NCI-H146 (cell line): ENCODE measurements at places on chromosomes 1 and 21.
A peak's percentile ranks its signal among the peaks of the same experiment; 100 is the strongest.

DNA sequence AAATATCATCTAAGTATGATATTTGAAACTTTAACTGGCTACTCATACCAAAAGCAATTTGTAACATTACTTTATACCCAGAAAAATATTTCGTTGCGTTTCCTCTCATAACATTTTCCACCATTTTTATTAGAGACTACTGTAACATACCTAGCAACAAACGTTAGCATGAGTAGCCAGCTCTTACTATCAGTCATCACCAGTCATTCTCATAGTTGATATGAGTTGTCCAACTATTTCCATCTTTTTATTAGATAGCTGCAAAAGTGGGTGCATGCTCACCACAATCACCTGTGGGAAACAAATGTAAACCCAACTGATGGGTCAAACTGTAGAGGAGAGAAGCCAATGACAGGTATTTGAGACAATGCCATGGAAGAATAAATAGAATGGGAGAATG lies 114.6 kb downstream of the AKT3 start:
- DNase-seq = no peak

DNA sequence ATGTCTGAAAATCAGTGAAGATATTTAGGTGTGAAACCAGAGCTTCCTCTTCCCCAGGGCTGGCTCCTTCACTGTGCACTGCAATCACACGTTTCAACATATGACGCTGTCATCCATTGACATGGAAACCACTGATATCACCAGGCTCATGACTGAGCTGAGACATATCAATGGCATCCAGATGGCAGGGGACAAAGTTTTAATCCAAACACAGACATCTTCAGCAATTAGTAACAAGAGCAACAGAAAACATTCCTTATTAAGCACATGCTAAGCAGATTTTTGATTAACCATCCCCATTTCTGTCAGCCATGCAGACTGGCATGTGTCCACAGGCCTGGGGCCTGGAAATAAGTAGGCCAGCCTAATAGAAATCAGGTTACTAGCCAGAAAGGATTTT lies 108.0 kb upstream of the ADAR start:
- no peak for DNase-seq

DNA sequence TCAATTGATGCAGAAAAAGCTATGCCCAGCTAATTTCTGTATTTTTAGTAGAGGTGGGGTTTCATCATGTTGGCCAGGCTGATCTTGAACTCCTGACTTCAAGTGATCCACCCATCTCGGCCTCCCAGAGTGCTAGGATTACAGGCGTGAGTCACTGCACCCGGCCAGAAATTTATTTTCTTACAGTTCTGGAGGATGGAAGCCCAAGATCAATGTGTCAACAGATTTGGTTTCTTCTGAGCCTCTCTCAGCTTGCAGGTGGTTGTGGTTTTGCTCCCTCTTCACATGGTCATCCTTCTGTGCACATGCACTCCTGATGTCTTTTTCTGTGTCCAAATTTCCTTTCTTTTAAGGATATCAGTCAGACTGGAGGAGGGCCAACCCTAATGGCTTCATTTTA lies 35.6 kb downstream of the SHCBP1L start:
- DNase-seq = no peak

DNA sequence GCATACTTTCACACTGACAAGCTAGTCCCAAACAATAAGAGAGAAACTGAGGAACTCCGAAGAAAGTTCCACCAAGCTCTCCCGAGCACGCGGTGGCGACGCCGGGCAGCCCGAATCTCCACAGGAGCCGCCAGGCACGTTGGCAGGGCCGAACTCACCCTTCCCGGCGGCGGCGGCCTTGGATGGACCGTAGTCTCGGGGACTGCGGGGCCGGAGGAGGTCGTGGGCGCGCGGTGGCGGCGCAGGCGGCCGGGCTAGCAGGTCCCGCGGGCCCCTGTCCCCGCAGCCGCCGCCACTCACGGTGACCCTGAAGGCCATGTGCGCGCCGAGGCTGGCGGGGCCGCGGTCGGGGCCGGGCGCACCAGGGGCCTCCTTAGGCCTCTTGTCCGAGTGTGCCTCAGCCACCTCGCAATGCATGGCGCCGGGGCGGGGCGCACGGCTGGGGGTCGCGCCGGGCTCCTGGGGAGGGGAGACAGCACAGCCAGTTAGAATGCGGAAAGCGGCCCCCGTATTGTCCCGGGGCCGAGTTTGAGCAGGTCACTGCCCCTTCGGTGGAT lies 1.2 kb downstream of the GLIS1 start:
- DNase-seq = peak; percentile 27

DNA sequence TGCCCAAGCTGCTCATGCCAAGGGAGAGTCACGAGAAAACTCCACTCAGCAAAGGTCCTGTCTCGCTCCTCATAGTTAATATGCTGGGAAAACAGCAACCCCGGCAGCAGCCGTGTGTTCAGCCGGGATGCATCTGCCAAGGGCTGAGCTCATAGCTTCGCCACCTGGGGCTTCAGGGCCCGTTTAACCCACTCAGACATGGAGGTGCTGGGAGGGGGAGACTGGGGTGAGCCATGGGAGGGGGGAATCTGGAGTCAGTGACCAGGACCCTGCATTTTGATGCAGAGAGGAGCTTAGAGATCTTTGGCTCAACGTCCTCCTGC lies 283.4 kb downstream of the PTPRU start:
- DNase-seq = no peak

DNA sequence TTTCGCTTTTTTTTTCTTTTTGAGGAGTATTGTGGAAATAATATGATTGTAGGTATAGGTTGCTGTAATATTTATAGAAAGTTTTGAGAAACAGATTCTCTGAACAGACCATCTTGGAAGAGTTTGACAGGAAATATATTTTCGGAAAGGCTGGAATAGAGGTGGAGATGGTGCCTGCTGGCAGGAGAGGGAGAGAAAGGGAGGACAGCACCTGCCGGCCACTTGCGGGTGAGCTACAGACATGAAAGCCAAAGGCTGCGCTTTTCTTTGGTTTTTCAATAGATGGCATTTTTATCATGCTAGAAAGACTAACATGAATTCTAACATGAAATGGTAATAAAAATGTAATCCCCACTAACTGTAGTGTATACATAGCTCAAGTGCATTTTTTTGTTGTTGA lies 82.1 kb downstream of the CAMTA1 start:
- no peak for DNase-seq

DNA sequence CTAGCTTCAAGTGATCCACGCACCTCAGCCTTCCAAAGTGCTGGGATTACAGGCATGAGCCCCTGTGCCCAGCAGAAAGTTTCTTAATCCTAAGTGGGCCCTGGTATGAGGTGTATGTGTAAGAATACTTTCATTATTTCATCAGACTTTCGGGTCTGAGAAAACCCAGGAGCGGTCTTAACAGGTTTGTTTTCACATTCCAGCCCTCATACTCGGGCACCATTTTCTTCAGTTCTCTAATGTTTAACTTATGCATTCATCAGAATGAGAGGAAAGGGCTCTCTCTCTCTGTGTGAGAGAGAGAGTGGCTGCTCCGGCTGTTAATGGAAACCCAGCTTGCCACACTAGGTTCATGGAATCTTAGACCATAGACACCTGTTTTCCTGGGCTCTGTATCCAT lies 4.2 kb upstream of the PADI1 start:
- no peak for DNase-seq

GRCh38 chr1:23489842-23490241 lies 5.9 kb upstream of the ASAP3 start:
- no peak for DNase-seq

DNA sequence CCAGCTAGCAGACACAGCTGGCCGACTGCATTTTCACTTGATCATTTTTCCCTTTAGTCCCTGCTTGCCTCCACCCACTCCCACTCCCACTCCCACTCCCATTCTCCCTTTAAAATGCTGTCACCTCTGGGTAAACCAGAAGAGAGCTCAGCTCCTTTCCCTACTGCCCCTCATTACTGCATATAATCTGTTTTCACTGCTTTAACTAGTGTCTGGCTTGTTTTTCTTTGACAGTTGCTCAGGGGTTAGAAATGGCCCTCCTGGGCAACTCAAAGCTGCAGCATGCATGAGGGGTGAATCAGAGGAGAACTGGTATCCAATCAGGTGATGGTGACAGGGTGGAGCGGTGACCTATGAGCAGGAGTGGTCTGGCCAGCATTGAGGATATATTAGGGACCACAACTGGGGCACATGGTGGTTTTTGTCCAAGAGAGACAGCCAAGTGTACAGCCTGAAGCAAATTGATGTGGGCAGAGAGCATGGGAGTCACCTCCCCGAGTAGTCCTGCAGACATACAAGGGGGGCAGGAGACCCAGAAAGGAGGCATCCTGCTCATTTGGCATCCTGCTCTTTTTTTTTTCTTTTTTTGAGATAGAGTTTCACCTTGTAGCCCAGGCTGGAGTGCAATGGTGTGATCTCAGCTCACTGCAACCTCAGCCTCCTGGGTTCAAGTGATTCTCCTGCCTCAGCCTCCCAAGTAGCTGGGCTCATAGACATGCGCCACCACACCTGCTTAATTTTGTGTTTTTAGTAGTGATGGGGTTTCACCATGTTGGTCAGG lies 42.6 kb upstream of the SRSF10 start:
- no peak for DNase-seq

- DNase-seq = no peak
These were observed 6.9 kb downstream of the CTPS1 start for GRCh38 chr1:40986328-40986783.

- no peak for DNase-seq
These were observed at the start of gene AGT for GRCh38 chr1:230713915-230714764. Gene AGT (minus strand): TSS chr1:230714122. CDS start chr1:230710823, 3,299 bp downstream.

DNA sequence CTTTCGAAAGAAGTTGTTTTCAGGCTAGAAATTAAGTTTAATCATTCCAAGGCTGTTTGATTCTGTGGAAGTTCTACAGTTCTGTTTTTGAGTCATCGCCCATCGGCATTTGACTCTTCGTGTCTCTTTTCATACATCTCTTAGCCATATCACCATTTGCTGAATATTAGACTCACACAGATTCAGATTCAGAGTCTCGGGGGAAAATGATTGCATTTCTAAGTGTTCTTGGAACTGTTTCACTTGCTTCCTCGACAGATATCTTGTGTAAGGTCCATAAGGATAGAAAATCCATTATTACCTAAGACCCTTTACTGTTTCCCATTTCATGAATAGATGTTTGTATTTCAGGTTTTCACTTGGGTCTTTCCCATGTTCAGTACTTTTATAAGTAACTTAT lies 237.0 kb upstream of the SGIP1 start:
- DNase-seq = no peak

DNA sequence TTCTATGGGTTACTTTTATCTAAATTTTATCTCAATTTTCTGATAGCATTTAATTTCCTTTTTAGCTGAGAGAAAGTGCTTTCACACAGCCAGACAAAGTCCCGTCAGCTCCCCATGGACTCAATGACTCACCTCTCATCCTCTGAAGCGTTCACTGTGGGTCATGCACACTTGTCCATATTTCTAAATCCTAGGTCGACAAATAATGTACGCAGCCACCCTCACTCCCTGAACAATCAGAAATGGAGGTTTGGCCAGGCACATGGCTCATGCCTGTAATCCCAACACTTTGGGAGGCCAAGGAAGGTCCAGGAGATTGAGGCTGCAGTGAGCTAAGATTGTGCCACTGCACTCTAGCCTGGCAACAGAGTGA lies 42.4 kb upstream of the COA6 start:
- DNase-seq = no peak

DNA sequence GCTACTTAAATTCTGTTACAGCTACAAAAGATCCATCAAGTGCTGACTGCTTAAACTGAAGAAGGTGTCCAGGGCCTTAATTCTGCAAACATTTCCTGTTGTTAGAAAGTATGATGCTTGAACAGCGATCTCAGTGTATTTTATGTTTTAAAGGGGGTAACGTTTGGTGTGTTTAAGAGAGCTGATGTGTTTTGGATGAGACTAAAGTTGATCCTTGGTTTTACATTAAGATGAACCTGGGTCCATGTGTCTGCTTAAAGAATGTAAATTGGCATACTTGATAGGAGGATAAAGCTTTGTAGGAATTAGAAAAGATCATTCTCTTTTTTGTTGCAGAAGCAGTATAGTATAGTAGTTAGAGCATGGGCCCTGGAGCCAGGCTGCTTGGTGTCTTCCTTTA lies 3.6 kb downstream of the IER5 start:
- no peak for DNase-seq

DNA sequence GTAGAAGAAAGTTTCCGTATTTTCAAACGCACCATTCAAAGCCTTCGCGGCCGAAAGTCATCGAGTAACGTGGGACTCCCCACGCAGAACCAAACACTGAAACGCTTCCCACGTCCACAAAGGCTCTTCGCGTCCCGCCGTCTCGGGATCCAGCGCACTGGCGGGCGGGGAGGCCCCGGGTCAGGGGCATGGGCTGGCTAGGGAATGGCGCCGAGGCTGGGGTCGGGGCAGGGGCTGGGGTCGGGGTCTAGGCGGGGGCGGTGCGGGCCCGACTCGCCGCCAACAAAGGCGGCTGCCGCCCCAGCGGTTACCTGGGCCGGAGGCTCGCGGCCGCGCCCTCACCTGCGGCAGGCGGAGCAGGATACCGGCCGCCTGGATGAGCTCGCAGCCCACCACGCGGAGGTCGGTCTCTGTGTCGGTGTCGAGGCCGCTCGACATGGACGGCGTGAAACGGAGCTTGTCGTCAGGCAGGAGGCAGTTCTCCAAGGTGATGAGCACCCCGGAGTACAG lies 403 bp downstream of the CCNL2 start:
- DNase-seq = no peak

DNA sequence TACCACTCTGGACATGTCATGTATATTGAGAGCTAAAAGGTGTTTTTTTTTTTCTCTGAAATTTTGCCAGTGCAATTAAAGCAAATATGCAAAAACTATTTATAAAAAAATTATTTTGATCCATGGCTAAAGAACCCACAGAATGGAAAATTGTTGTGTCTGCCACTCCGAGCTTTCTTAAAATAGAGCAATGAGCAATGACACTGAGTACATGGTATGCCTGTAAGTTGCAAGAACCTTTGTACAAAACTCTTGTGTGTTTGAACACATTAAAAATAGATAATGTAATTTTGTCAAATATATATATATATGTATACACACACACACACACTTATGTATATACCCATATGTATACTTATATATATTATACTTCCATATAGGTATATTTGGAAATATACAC lies 1530.9 kb upstream of the B3GALT2 start:
- no peak for DNase-seq

DNA sequence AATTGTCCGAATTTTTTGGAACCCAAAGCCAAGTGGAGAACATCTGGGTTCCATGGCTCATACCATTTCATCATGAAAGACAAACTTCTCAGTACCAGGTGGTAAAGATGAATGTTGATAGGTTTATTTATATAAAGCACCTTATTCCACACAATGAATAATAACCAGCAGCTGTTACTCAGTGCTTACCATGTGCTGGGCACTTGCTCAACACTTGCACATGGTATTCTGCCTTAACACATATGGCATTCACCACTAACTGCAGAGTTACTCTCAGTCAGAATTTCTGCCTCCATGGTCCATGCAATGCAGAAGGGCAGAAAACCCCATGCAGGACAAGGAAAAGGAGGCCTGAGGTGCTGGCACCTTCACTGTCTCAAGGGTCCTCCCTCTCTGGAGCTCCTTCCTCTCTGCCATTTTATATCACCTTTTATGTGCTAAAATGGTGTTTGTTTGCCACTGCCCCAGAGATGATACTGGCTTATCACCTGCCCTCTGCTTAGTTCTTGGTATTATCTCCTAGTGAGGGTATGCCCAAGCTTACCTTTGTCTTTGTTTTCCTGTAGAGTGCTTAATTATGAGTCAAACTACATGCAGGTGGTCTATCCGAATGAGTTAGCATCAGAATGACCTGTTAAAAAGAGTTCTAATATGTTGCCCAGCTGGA lies 76.7 kb upstream of the ZNF326 start:
- DNase-seq = peak; percentile 71

- no peak for DNase-seq
These were observed 23.2 kb downstream of the C1orf94 start for GRCh38 chr1:34199927-34200326.

GRCh38 chr1:216046336-216046735 lies 376.9 kb downstream of the USH2A start:
- DNase-seq = no peak

GRCh38 chr1:58249737-58250586 lies 296.6 kb downstream of the OMA1 start:
- peak; percentile 80 for DNase-seq
